ENCODE measurements at places on chromosomes 3 and 15. TPM values are rescaled to one million over a fixed set of nuclear protein-coding genes. Genes with fewer than 3 reads are reported as not detected.
A peak's percentile ranks its signal among the peaks of the same experiment; 100 is the strongest.

GRCh38 chr15:67349634-67350033, 95.0 kb downstream of the IQCH start:
- DNase-seq = no peak
- H3K27me3 ChIP-seq = no peaks in the 10 kb centered on the region
- H3K4me3 ChIP-seq = no peak overlapping the region
- no peaks in the 10 kb centered on the region for H3K4me1 ChIP-seq
- H3K36me3 ChIP-seq = no peaks in the 10 kb centered on the region

GRCh38 chr15:60526127-60526616, 47.2 kb upstream of the ICE2 start:
- no peaks in the 10 kb centered on the region for H3K36me3 ChIP-seq
- H3K27me3 ChIP-seq = no peaks in the 10 kb centered on the region
- no peaks in the 10 kb centered on the region for H3K4me1 ChIP-seq
- no peak overlapping the region for H3K27ac ChIP-seq
- DNase-seq = no peak

DNA sequence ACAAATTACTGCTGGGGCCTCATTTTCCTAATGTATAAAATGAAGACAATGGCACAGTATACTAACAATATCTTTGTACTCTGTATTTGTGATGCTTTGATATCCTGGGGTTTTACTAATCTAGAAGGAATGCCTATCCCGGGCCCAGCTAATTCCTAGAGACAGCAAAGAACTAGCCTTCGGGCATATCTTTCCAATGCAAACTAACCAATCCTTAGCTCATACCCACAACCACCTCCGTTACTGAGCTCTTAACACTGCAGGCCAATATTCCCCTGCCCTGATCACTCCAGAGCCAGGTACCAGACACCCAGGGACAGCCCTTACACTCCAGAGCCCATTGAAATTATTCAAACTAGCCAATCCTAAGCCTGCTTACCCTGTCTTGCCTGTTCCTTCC, 309.0 kb downstream of the ULK4 start:
- no peak for DNase-seq
- no peak overlapping the region for H3K4me3 ChIP-seq
- H3K36me3 ChIP-seq = no peaks in the 10 kb centered on the region
- H3K4me1 ChIP-seq = no peaks in the 10 kb centered on the region
- H3K27me3 ChIP-seq = no peaks in the 10 kb centered on the region

GRCh38 chr3:189038773-189039745, 132.7 kb upstream of the TPRG1 start:
- H3K4me1 ChIP-seq = no peaks in the 10 kb centered on the region
- no peak overlapping the region for H3K27ac ChIP-seq
- H3K27me3 ChIP-seq = no peaks in the 10 kb centered on the region
- no peaks in the 10 kb centered on the region for H3K36me3 ChIP-seq
- DNase-seq = no peak

- H3K4me1 ChIP-seq = peaks cover 6% of the 10 kb centered on the region
- no peaks in the 10 kb centered on the region for H3K36me3 ChIP-seq
- no peak overlapping the region for H3K27ac ChIP-seq
- DNase-seq = no peak
- H3K4me3 ChIP-seq = no peak overlapping the region
- no peaks in the 10 kb centered on the region for H3K27me3 ChIP-seq
Observed at GRCh38 chr3:179464323-179465092, 13.2 kb upstream of the GNB4 start.

MOBP gene
- 0.10 TPM for total RNA-seq

- H3K4me3 ChIP-seq = no peak overlapping the region
- H3K27me3 ChIP-seq = no peaks in the 10 kb centered on the region
- H3K36me3 ChIP-seq = peaks cover 6% of the 10 kb centered on the region
Observed at GRCh38 chr3:136068708-136069107, 103.2 kb downstream of the PPP2R3A start.

TTLL13 gene
- not detected for total RNA-seq

DNA sequence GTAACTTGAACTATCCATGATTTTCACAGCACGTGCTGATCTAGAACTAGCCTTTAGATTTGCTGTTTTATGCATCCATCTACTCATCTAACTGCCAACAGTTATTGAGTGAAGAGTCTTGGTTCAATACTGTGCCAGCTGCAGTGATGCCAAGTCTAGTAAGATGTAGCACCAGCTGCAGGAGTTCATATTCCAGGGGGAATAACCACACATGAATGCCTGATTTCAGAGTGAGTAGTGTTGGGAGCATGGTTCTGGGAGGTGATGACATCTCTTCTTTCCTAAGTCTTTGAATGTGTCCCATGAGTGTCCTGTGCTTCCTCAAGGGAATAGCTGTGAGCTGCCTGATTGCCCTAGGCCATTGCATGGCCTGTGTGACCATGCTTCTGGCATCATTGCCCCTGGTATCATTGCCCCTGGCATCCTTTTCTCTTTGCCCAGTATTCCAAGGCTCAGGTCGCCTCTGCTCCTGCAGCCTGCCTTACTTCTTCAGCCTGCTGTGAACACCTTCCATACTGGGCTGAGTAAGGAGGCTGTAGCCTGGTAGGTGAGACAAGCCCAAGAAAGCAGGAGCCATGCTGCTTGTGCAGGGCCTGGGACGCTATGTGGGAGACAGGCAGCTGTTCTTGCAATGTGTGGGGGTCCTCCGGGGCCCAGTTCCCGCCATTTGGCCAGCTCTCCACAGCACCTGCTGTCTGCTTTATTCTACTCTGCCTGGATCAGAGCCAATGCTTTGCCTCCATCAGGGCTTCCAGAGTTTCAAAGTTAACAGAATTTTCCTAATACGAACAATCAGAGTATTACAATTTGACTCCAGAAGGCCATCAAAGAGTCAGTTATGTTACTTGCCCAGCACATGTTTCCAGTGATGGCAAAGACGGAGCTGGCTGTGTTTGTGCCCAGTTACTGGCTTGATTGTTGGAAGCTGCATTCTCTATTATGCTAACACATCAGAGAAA, 73.2 kb downstream of the CLSTN2 start:
- H3K4me1 ChIP-seq = no peaks in the 10 kb centered on the region
- H3K4me3 ChIP-seq = no peak overlapping the region
- no peaks in the 10 kb centered on the region for H3K36me3 ChIP-seq

DNA sequence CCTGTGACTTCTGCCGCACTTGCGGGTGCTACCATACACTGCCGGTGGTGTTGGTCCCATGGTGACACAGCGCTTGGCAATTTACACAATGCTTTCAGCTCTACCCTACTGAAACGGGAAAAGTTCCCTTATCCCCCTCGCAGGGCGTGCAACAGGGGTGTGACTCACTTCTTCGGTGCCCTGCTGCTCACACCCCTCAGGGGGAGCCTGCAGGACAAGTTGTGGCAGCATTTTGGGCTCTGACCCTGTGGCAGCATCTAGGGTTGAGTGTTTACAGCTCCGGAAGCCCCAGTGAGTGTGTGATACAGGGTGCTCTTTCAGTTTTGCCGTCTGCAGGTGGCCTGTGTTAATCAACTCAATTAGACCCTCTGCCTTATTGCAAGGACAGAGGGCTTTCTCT, 324.7 kb upstream of the RGMA start:
- H3K4me1 ChIP-seq = no peaks in the 10 kb centered on the region
- DNase-seq = no peak
- H3K27ac ChIP-seq = no peak overlapping the region
- H3K36me3 ChIP-seq = no peaks in the 10 kb centered on the region

CAMP gene
- total RNA-seq = not detected

GRCh38 chr15:56074481-56075265, 81.3 kb upstream of the NEDD4 start:
- H3K4me3 ChIP-seq = no peak overlapping the region
- no peak for DNase-seq
- no peaks in the 10 kb centered on the region for H3K36me3 ChIP-seq
- no peaks in the 10 kb centered on the region for H3K4me1 ChIP-seq

SCG5 gene
- 16.9 TPM for total RNA-seq

DNA sequence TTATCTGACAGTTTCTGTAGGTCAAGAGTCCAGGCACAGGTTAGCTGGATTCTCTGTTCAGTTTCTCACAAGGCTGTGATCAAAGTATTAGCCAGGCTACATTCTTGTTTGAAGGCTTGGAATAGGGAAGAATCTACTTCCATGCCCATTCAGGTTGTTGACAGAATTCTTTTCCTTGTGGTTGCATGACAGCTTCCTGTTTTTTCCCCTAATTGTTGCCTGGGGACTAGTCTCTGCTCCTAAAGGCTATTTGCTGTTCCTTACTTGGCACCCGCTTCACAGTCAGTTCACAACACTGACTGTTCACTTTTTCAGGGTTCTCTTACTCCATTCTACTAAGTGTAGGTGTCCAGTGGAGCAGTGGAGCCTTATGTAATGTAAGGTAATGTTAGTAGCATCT, 115.4 kb upstream of the GBE1 start:
- H3K27me3 ChIP-seq = no peaks in the 10 kb centered on the region
- no peak overlapping the region for H3K27ac ChIP-seq

DNA sequence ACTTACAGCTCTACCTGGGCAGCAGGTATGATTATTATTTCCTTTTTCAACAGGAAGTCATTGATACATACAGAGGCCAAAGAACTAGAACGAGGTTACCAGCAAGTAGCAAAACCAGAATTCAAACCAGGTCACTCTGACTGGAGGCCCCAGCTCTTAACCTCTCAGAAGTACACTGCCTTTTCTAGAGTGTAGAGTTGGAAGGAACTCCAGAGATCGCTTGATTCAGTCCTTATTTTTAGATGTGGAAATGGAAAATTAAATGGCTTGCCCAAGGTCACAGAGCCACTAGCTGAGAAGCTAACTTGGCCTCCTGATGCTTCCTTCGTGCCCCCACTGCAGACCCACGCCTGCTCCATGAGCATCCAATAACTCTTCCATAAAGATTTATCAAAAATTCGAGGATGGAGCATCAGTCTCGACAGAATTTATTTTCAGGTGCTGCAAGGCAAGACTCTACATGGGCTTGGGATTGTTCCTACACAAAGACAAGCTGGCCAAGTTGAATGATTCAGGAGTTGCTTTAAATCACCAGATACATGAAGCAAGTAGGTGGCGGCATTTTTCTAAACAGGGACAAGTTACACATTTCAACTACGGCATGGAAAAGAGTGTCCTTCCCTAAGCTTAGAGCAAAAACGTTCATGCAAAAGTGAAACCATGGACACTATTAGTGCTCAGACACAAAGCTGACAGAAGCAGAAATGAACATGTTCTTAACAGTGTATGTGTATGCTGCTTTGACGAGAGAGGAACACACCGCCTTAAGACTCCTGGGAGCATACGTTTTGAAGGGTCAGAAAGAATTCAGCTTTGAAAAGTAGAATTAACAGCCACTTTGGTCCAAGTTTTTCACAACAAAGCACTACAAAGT, 235.7 kb downstream of the THRB start:
- H3K36me3 ChIP-seq = no peaks in the 10 kb centered on the region
- H3K4me1 ChIP-seq = no peaks in the 10 kb centered on the region
- H3K4me3 ChIP-seq = no peak overlapping the region
- no peak for DNase-seq

DNA sequence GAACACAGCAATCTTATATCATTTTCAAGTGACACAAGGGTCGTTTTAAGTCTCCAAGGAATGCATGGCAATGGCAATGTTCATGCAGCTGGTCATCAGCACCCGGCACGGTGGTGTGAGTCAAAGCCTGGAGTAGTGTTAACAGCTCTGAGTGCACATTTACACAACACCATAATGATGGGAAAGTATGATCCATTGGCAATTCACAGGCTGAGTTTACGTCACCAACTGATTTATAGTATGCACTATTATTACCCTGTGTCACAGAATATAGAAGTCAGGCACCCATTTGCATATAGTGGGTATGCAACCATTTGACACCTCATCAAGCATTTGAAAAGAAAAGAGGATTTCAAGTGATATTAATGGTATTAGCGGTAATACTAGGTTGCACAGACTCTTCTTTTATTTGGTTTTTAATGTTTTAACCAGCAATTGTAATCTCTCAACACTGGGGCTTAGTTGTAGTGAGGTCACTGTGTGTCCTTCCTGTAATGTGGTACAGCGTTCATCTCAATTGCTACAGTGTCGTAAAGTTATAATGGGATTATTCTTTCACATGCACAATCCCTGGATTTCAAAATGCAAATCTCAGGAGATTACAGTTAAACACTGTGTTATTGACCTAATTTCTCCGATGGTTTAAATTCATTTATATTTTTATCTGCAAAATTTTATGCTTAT, 113.8 kb downstream of the C3orf38 start:
- H3K4me1 ChIP-seq = no peaks in the 10 kb centered on the region
- no peak overlapping the region for H3K4me3 ChIP-seq
- no peak for DNase-seq
- H3K27ac ChIP-seq = no peak overlapping the region
- no peaks in the 10 kb centered on the region for H3K27me3 ChIP-seq

- no peaks in the 10 kb centered on the region for H3K27me3 ChIP-seq
- H3K4me1 ChIP-seq = peaks cover 18% of the 10 kb centered on the region
- H3K36me3 ChIP-seq = no peaks in the 10 kb centered on the region
- peak; percentile 91 for DNase-seq
- no peak overlapping the region for H3K27ac ChIP-seq
Observed at GRCh38 chr15:66619152-66619903, 53.5 kb upstream of the LCTL start.

DNA sequence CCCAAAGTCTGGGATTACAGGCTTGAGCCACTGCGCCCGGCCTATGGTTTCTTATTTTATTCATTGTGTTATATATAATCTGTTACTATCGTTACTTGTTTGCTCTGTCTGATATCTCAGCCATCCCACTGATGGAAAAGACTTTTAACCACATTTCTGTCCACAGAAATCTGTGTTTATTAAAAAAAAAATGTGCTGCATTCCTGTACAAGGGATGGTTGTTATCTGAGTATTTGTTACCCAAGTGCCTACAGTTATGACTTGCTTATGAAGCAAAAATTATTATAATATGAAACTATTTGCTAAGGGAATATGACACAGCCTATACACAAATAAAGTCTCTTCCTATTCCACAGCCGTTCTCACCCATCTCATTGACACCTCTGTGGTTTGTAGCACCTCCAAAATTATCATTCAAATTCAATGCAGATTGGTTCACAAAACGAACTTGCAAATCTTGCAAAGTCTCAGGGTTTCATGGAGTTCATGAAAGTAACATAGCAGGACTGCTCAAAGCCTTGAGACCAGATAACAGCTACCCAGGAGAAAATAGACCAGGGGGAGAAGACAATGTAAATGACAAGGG, 47.4 kb upstream of the UBE2E1 start:
- no peak overlapping the region for H3K4me3 ChIP-seq
- H3K27me3 ChIP-seq = no peaks in the 10 kb centered on the region
- no peak for DNase-seq
- peaks cover 6% of the 10 kb centered on the region for H3K4me1 ChIP-seq

NR2E3 gene
- 0.56 TPM for total RNA-seq

LYZL4 gene
- total RNA-seq = not detected

- no peaks in the 10 kb centered on the region for H3K4me1 ChIP-seq
- no peak overlapping the region for H3K4me3 ChIP-seq
- H3K36me3 ChIP-seq = no peaks in the 10 kb centered on the region
- H3K27me3 ChIP-seq = no peaks in the 10 kb centered on the region
Observed at GRCh38 chr3:101383656-101384055, 63.3 kb upstream of the IMPG2 start.

CFAP100 gene
- not detected for total RNA-seq

DNA sequence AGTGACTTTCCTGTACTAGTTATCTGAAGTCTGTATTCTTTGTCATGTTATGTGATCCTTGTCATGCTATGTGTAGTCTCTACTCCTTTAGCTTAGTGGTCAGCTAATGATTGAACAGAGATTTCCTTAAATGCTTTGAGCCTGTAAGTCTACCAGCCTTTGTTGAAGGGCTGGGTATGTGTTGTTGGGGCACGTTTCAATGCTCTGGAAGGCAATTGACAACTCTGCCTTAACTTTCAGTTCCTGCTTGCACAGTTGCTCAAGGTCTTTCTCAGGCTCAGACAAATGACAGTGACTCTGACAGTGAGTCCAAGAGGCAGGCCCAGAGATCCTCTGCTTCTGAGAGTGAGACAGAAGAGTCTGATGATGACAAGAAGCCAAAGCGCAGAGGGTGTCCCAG, 89.3 kb downstream of the CHD2 start:
- no peak overlapping the region for H3K27ac ChIP-seq
- H3K27me3 ChIP-seq = no peaks in the 10 kb centered on the region
- peaks cover 77% of the 10 kb centered on the region for H3K36me3 ChIP-seq
- no peak for DNase-seq
- no peak overlapping the region for H3K4me3 ChIP-seq
- no peaks in the 10 kb centered on the region for H3K4me1 ChIP-seq
